ENCODE measurements at places on chromosomes 2 and 18.

DNA sequence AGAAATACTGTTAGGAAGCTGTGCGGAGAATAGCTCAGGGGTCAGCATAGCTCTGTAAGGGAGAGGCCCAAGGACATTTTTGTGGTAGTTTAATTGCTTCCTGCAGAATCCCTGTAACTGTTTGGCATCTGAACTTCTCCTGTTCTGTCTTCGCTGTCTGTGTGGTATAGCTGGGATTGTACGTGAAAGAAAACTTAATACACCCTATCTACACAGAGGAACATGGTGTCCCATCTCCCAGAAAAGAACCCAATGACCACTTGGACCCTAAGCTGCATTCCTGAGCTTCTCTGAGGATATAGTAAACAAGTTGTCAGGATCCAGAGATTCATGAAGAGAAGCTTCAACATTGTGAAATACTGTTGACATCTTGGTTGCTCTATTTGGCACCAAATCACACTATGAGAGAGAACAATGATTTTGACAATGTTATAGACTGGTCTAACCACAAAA, 81.3 kb downstream of the CDC42EP3 start:
- no peak for DNase-seq

GRCh38 chr2:203549406-203549805, 14.3 kb upstream of the RAPH1 start:
- DNase-seq, result no peak

DNA sequence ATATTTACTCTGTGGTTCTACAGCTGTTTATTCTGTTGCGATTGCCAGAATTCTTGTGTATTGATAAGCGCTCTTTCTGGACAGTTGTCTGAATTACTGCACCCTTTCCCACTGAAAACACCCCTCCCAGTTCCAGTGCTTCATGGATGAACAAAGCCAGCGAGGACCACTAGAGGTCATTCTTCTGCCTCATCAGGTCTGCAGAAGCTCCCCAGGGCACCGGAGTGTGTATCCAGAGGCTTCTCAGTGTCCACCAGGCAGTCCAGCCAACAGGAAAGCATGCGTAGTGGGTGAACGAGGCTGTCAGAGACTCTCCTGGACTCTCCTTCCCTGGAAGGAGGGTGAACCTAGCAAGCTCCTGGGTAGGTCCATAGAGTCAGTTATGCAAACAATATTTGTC, 40.6 kb upstream of the INHBB start:
- no peak for DNase-seq

GRCh38 chr18:53266850-53267249, 926.9 kb downstream of the DCC start:
- DNase-seq, result no peak

- no peak for DNase-seq
These were observed 96.9 kb downstream of the SPP2 start for GRCh38 chr2:234147335-234147861.
